ENCODE measurements at places on chromosomes 7 and 10. TPM values are rescaled to one million over a fixed set of nuclear protein-coding genes. Genes with fewer than 3 reads are reported as not detected.

The HOXA11 gene
- 0.10 TPM for total RNA-seq

The MACC1 gene
- total RNA-seq, result 0.12 TPM

The CFAP69 gene
- total RNA-seq, result 0.72 TPM

The CDK14 gene
- total RNA-seq, result 0.92 TPM

The HYAL4 gene
- total RNA-seq, result not detected

GRCh38 chr10:97321804-97322190, 2.7 kb downstream of the FRAT1 start:
- DNase-seq, result no peak

- no peak for DNase-seq
These were observed 146.7 kb upstream of the SP4 start for GRCh38 chr7:21281193-21281592.

DNA sequence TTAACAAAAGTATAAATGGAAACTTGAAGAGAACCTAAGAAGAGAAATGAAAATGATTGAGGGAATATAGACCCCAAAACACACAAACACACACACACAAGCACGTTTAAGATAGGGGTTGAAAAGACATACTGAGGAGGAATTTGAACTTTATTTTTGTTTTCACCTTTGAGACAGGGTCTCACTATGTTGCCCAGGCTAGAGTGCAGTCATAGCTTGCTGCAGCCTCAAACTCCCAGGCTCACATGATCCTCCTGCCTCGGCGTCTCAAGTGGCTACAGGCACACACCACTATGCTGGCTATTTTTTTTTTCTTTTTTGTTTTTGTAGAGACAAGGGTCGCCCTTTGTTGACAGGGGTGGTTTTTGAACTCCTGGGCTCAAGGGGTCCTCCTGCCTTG, 4.0 kb downstream of the BTRC start:
- DNase-seq, result no peak

- DNase-seq, result no peak
These were observed 134.9 kb upstream of the CACNA2D1 start for GRCh38 chr7:82578430-82578829.

- DNase-seq, result no peak
These were observed 313.9 kb downstream of the BMPER start for GRCh38 chr7:34219153-34219718.

Data from activated naive CD8-positive, alpha-beta T cell treated with anti-CD3 and anti-CD28 coated beads for 36 hours (primary cell).